ENCODE measurements at places on chromosomes 7 and 10.

DNA sequence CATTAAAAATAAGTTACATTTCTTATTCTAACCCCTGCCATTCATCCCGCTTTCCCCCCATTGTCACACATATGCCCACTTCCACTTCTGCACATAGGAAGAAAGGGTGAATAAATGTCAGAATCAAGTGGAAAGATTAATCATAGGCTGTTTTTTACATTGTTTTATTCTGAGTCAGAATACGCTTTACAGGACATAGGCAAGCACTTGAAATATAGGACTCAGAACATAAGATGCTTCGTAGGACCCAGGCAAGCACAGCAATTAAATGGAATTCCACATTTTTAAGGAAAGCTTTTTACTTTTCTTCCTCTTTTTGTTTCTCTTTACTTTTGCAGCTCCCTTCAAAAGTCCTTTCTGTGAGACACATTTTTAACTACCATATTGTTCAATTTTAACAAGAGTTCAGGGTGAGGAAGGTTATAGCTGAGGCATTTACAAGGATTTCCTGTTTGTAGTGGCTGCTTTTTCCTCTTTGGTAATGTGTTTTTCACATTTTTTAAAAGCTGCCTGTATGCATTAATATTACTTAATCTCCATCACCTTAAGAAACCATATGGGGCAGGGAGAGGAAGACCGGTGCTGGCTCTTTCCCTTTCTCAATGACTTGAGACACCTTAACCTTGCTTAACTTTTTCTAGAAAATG, 130.0 kb downstream of the TES start:
- DNase-seq = no peak

DNA sequence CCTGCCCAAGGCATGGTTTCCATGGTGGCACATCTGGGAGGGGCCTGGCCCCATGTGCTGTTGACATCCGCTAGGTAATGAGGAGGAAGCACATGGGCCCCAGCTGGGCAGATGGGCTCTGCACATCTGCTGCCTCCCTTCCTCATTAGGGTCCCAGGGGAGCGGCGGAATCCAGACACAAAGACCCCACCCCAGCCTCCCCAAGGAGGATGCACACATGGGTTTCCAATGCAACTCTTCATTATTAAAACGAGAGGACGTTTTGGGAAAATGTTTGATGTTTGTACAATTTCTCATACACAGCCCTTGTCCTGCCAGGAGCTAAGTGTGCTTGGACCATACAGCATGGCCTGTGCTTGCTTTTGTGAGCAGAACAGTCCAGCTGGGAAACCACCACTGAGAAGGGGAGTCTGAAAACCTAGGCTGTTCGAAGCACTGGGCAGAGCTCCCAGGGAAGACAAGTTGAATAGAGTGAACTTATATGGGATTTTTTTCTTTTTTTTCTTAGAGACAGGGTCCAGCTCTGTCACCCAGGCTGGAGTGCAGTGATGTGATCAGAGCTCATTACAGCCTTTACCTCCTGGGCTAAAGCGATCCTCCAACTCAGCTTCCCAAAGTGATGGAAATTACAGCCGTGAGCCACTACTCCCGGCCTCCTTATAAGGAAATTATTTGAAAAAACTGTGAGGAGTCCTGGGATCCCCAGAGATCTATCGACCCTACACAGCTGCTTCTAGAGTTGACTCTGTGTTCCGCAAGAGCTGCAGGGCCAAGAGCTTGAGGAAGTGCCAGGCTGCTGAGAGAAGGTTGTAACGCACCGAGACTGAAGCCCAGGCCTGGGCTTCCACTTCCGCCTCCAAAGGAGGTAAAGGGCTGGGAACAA, 23.4 kb downstream of the FAM107B start:
- no peak for DNase-seq

DNA sequence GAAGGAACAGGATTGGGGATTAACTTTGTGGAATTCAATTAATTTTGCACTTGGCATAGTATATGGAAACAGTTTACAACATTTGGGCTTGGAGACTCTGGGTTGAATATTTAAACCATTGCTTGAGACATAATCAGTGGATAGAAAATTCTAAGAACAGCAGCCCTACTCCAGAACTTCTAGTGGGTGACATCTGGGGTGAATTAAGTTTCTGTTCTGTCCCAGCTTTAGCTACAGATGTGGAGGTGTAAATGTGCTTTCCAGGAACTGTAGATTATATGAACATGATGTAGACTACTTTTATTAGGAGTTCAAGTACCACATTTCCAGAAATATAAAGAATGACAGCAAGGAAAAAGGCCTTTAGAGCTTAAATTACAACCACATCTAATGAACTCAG, 51.9 kb upstream of the SKAP2 start:
- DNase-seq = no peak

- DNase-seq = no peak
Measured at GRCh38 chr7:91082852-91083495, 181.3 kb upstream of the FZD1 start.

DNA sequence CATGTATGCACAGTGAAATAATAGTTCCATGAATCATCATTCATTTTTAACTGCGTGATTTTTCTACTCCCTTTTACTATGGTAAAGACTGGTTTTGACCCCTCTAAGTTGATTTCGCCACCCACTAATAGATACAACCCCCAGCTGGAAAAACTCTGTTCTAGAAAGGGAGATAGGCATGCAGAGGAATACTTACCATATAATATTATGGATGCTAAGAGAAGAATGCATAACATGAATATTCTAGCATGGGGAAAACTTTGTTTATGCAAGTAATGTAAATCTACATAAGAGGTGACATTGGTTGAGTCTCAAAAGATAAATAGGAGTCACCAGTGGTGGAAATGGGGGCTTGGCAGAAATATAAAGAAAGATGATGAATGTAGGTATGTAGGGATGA, 97.3 kb upstream of the MBL2 start:
- no peak for DNase-seq

GRCh38 chr10:75987616-75988015, 556.2 kb downstream of the LRMDA start:
- DNase-seq = no peak

DNA sequence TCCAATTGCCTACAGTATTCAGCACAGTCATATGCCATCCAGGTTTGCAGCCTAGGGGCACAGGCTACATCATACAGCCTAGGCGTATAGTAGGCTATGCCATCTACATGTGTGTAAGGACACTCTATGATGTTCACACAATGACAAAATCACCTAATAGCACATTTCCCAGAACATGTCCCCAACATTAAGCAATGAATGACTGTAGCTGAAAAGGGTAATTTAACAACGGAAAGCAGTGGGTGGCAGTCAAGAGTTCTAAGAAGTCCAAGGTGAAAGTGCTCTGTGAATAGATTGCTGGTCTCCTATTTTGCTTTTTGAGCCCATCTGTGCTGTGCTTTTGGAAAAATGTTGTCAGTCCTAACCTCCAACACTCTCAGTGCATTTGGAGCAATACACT, 162.6 kb downstream of the KLF6 start:
- no peak for DNase-seq

DNA sequence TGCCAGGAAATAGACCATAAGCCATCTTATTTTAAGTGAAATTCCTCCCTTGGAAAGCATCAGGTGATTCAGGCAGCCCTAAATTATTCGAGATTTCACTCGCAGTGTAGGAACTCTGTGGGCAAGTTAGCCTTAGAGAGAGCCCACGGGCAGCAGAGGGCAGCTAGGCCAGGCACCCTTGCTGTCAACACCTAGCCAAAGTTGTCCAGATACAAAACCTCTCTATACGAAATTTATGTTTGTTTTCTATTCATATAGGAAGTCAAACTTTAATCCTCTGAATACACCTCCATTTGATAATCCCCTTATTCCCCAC, 1043.5 kb downstream of the GATA3 start:
- no peak for DNase-seq

GRCh38 chr7:22356010-22356691, 803 bp downstream of the RAPGEF5 start:
- no peak for DNase-seq

DNA sequence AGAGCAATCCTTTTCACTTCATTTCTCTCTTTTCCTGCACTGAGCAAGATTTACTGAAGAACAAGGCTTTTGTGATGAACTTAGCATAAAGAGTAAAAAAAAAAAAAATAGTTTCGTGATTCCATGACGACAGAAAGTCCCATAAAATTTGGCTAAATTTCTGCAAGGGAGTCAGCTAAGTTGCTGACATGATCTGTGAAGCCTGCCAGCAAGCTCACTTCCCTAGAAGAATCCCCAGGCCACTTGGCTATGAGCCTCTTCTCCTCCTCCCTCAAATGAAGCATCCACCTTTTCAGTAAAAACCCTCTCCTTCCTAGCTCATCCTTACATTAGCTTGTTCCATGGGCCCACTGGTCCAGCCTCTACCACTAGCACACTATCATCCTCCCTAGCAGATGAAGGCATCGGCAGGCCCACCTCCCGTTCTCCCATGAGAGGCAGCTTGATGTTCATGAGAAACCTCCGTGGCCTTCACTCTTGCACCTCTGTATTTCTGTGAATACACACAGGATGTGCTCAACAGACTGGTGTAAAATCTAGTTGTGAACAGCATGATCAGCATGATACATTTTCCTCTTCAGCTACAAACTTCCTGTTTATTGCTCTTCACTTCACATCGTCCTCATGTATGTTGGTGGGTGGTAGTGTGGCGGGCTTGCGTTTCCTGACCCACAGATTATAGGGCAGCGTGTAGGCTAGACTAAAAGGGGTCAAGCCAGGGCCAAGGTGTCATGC, 30.9 kb downstream of the GIMAP8 start:
- no peak for DNase-seq

GRCh38 chr7:37259319-37259821, 189.3 kb downstream of the ELMO1 start:
- DNase-seq = no peak

- peak; percentile 33 for DNase-seq
Measured at GRCh38 chr10:93816123-93816747, 58.5 kb downstream of the LGI1 start.

DNA sequence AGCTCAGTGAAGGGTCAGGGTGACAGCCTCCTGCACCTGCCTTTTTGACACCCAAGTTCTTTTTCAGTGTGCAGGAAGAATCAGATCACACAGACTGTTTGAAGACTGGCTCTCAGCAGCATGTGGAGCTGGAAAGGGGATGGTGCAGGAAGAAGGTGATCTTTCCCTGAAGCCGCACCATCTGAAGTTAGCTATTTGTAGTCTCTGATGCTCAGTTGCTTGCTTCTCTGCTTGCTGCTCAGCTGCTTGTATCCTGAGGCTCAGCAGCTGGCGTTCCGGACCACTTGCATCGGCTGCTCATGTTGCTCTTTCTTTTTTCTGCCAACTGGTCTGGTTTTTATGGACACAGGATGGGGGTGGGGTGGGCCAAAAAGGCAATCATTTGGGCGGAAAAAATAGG, 15.8 kb upstream of the DNMBP start:
- DNase-seq = no peak

DNA sequence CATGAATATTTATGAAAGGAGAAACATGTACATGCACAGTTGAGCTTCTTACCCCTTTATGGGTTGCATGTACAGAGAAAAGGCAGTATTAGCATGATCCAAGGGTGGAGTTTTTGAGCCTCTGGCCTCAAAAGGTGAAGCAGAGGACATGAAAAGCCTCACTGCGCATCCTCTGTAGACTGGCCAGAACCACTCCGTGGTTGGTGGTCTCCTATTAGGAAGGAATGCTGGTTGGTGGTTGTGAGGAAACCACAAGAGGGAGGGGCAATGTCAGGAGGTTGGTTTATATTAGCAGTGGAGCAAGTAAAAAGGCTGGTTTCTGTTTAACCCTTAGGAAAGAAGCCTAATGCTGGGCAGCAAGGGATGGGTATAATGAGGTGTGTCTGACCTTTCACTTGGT, 37.5 kb downstream of the AHCYL2 start:
- DNase-seq = no peak

- DNase-seq = no peak
Measured at GRCh38 chr10:85003083-85003482, 674.7 kb downstream of the CCSER2 start.

- no peak for DNase-seq
Measured at GRCh38 chr7:128152721-128153120, 88.4 kb upstream of the LEP start.

- no peak for DNase-seq
Measured at GRCh38 chr7:6284461-6285360, 12.3 kb upstream of the CYTH3 start.

- DNase-seq = peak; percentile 24
Measured at GRCh38 chr10:132942101-132943057, at the start of gene CFAP46. Gene CFAP46, minus strand, starts transcription at chr10:132942570. Its CDS starts 86 bp downstream, at chr10:132942484.
